Activated CD8-positive, alpha-beta T cell treated with anti-CD3 and anti-CD28 coated beads, Interleukin-2, amount 10 ng/mL, durations not matched to agents 7 days and 5 days (primary cell): ENCODE measurements at places on chromosomes 6 and 20. TPM values are rescaled to one million over a fixed set of nuclear protein-coding genes. Genes with fewer than 3 reads are reported as not detected.

DNA sequence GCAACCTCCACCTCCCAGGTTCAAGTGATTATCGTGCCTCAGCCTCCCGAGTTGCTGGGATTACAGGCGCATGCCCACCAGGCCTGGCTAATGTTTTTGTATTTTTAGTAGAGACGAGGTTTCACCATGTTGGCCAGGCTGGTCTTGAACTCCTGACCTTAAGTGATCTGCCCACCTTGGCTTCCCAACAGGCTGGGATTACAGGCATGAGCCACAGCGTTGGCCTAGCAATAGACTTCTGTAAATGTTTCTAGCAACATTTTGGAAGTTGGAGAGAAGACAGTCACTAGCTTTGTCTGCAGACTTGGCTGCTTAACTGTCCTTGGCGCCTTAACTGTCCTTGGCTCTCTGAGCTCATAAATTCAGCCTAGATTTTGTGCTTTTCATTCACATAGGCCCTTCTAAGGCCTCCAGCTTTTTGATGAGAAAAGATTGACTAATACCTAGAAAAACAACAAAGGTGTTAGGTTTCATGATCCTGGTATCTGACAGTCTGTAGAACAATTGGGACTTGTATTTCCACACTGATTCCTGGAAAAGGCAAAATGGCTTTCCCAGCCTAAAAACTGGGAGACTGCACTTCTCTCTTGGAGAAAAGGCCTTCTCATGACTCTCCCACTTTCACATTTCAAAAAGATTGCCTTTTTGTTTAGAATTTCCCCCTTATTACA lies 49.7 kb downstream of the OR2B2 start:
- H3K4me3 ChIP-seq, result no peak overlapping the region
- peaks cover 32% of the 10 kb centered on the region for H3K4me1 ChIP-seq
- H3K27ac ChIP-seq, result no peak overlapping the region

DNA sequence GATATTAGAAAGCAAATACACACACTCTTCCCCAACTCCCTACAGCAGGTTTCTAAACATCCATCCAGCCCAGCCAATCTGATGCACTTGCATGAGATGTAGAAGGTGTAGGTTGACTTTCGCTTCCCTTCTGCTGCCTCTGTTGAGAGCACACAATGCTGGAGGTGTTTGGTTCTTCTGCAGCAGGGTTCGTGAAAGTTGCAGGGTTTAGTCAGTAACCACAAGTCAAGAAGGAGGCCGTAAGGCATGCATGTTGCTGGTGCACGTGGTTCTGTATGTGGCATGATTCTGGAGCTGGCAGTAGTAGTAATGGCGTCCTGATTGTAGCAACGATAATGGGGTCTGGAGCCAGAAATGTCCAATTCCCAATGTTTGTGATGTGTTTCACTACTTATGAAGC lies 53.0 kb downstream of the DEK start:
- no peaks in the 10 kb centered on the region for H3K36me3 ChIP-seq
- peak; percentile 27 for DNase-seq
- H3K4me3 ChIP-seq, result no peak overlapping the region
- H3K27ac ChIP-seq, result no peak overlapping the region
- no peaks in the 10 kb centered on the region for H3K27me3 ChIP-seq
- H3K4me1 ChIP-seq, result peaks cover 15% of the 10 kb centered on the region

DNA sequence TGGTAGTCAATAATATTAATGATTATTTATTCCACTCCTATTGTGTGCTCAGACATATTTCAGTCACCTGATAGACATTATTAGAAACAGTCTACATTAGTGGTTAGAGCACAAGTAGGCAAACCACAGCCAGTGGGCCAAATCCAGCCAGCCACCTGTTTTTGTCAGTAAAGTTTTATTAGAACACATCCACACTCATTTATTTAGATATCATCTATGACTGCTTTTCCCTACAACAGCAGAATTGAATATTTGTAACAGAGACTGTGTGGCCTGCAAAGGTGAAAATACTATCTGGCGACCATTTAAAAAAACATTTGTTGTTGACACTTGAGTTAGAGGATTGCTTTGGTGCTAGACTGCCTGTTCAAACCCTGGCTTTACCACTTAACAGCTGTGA lies 220.0 kb upstream of the ZFP64 start:
- no peaks in the 10 kb centered on the region for H3K27me3 ChIP-seq
- no peak for DNase-seq
- no peak overlapping the region for H3K27ac ChIP-seq
- peaks cover 5% of the 10 kb centered on the region for H3K36me3 ChIP-seq

BFSP1 gene
- 0.50 TPM for total RNA-seq

MCHR2 gene
- not detected for total RNA-seq
